ENCODE measurements at places on chromosomes 2 and 18. TPM values are rescaled to one million over a fixed set of nuclear protein-coding genes. Genes with fewer than 3 reads are reported as not detected.

The LRRFIP1 gene
- polyA plus RNA-seq: 123 TPM

The DPP4 gene
- 1.3 TPM for polyA plus RNA-seq

The CCDC148 gene
- not detected for polyA plus RNA-seq

The ERBB4 gene
- polyA plus RNA-seq: not detected

The DYNC1I2 gene
- polyA plus RNA-seq: 28.3 TPM

The PLEK gene
- polyA plus RNA-seq: 110 TPM

The KCNF1 gene
- polyA plus RNA-seq: not detected

The PRKAG3 gene
- polyA plus RNA-seq: not detected

The TYW5 gene
- polyA plus RNA-seq: 3.9 TPM

The FECH gene
- polyA plus RNA-seq: 13.2 TPM

The C2orf80 gene
- not detected for polyA plus RNA-seq

The XDH gene
- polyA plus RNA-seq: not detected

The AMER3 gene
- not detected for polyA plus RNA-seq

The TRIM54 gene
- not detected for polyA plus RNA-seq

The CTAGE1 gene
- polyA plus RNA-seq: not detected

The SLC9A2 gene
- not detected for polyA plus RNA-seq

The SLC14A1 gene
- polyA plus RNA-seq: 3.5 TPM

The GCFC2 gene
- polyA plus RNA-seq: 26.9 TPM

The COL3A1 gene
- polyA plus RNA-seq: not detected

The IL36B gene
- polyA plus RNA-seq: not detected

The FKBP1B gene
- polyA plus RNA-seq: 3.9 TPM

The CXCR1 gene
- polyA plus RNA-seq: 0.35 TPM

The ERICH2 gene
- not detected for polyA plus RNA-seq

The UGGT1 gene
- polyA plus RNA-seq: 10.9 TPM

The SP9 gene
- polyA plus RNA-seq: not detected

The FAM124B gene
- polyA plus RNA-seq: not detected

The CCDC85A gene
- 0.15 TPM for polyA plus RNA-seq

The IL1RL2 gene
- polyA plus RNA-seq: not detected

The SIGLEC15 gene
- not detected for polyA plus RNA-seq

The ZNF521 gene
- polyA plus RNA-seq: not detected

The NT5DC4 gene
- polyA plus RNA-seq: not detected

The ALKAL2 gene
- polyA plus RNA-seq: 3.5 TPM

The ADAM23 gene
- not detected for polyA plus RNA-seq

The DES gene
- polyA plus RNA-seq: not detected

The LIPG gene
- not detected for polyA plus RNA-seq

The SP5 gene
- not detected for polyA plus RNA-seq

The CELF4 gene
- 0.21 TPM for polyA plus RNA-seq

The CYS1 gene
- polyA plus RNA-seq: not detected

The TFCP2L1 gene
- polyA plus RNA-seq: 0.25 TPM

The WDR12 gene
- 16.6 TPM for polyA plus RNA-seq

Data from IgD-negative memory B cell (primary cell).